Activated T-helper 1 cell treated with anti-CD3 and anti-CD28 coated beads, Interleukin-2, amount 50 U/mL, for 16 hours (primary cell): ENCODE measurements at places on chromosomes 1 and 21.

DNA sequence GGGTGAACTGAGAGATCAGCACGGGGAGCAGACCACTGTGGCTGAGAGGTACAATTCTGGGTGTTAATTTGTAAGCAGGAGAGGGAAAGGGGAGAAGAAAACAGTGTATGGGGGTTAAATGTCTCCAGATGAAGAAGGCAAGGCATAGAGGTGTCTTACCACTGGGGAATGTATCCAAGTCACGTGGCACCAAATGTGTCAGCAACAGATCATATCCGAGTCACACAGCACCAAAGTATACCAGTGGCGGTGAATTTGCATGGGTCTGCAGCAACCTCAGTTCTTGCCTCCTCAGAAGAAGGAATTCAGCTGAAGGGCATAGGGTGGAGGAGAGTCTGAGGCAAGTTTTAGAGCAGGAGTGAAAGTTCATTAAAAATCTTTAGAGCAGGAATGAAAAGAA lies 21.2 kb upstream of the SYCP1 start:
- DNase-seq = no peak

DNA sequence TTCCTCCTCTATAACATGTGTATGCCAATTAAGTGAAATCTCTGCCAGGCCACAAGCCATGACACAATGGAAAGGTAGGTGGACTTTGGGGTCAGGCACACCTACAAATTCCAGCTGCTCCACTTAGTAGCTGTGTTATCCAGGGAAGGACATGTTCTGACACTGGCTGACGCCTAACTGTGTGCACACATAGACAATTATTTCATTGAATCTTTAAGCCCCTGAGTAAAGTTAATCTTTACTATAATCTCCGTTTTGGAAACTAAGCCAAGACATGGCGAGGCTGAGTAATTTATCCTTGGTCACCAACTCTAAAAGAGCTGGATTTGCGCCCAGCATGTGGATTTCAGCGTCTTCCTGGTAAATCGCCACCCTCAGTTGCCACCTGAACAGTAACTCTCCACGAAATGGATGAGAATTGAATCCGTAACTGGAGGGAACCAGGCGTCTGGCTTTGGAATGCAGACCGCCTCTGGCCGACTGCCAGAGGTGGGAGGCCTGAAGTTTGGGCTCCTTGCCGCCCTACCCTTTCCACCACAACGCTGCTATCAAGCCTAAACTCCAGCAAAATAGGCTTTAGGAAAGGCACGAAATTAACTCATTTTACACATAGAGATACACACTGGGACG lies 888 bp upstream of the SNRPE start:
- no peak for DNase-seq

GRCh38 chr1:206470692-206471414 lies 577 bp downstream of the IKBKE start:
- DNase-seq = no peak

GRCh38 chr1:72526926-72527325 lies 244.6 kb upstream of the NEGR1 start:
- DNase-seq = no peak

GRCh38 chr21:38352536-38353219 lies 95.9 kb downstream of the KCNJ15 start:
- no peak for DNase-seq

GRCh38 chr1:181135437-181135731 lies 46.9 kb downstream of the IER5 start:
- no peak for DNase-seq

- DNase-seq = no peak
Observed at GRCh38 chr1:93851327-93851712, 27.7 kb downstream of the DNTTIP2 start.

DNA sequence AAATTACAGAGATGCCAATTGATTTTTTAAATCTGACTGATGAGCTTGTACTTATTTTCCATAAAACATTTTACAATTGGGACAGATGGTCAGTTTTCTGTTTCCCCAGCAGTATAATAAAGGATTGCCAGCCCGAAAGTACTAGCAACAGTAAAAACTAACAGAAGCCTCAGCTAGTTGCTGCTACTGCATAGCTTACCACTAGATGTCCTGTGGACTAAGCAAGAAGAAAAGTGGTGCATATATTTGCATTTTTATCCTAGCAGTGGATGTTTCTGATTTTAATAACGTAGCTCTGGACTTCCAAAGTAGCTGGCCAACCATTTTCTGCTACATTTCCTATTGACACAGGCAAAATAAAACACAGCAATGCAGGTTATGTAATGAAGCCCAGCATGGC lies 241.5 kb downstream of the BARHL2 start:
- DNase-seq = no peak

- DNase-seq = no peak
Observed at GRCh38 chr1:173190101-173190936, 16.8 kb downstream of the TNFSF4 start.

- no peak for DNase-seq
Observed at GRCh38 chr1:61190618-61191432, 108.5 kb downstream of the NFIA start.

- no peak for DNase-seq
Observed at GRCh38 chr1:231442735-231443134, 20.6 kb upstream of the EGLN1 start.

DNA sequence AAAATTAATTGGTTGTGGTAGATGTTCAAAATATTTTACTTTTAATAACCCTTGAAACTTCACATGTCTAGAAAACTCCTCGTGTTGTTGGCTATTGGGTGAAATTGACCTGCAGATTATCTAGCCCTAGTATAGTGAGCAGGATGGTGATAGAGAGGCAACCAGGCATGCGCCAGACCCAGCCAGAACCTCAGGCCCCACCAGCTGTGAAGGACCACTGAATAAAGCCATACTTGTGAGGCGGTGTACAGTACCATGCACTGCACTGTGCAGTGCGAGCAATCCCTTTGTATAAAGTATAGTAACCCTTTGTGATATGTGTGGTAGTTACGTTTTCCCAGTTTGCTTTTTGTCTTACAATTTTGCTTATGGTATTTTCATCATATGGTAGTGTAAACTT lies 8.5 kb downstream of the TTF2 start:
- no peak for DNase-seq

DNA sequence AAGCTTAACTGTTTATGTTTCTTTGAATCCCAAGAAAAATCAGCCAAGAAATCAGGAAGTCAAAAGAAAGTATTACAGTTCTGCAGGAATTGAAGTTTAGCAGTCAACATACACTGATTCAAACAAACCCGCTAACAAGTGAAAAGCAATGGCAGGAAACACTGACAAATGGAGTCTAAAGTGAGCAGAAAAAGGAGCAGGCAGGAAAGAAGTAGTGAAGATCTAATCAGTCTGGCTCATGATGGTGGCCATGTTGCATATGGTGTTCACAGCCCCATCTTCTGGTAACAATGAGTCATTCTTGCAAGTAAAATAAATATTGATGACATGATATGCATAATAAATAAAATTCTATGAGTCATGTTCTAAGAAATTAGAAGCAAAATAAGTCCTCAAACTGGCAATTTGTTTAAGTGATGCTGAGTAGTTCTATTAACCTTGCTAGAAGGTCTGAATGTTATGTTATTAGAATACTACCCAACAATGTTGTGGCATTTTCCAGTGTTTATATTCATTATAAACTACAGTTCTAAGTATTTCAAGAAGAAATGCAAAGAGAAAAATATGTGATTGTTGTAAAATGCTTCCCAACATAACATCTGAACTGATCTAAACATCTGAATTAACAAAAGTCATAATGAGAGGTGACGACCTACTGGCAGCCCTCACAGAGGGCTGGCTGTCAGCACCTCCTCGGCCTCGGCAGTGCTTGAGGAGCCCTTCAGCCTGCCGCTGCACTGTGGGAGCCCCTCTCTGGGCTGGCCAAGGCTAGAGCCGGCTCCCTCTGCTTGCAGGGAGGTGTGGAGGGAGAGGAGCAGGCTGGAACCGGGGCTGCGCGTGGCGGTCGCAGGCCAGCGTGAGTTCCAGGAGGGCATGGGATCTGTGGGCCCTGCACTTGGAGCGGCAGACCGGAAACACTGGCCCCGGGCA lies 5.7 kb upstream of the ACBD6 start:
- DNase-seq = no peak

- no peak for DNase-seq
Observed at GRCh38 chr1:152761609-152762213, 3.9 kb downstream of the KPRP start.

DNA sequence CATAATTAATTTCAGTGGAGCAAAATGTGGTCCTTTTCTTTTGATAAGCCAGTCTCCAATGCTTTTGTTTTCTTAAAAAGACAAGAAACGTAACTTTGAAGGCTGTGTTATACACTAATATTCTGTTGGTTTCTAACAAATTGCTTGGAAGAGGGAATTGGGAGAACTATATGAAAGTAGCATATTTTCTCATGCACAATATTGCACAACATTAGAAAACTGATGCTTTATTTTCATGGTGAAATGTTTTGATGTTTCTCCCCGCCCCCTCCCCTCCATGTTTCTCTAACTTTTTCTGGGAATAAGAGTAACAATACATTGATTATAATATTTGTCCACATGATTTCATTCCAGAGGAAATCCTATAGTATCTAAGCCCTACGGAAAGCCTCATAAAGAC lies 115.4 kb downstream of the OLFML2B start:
- no peak for DNase-seq

DNA sequence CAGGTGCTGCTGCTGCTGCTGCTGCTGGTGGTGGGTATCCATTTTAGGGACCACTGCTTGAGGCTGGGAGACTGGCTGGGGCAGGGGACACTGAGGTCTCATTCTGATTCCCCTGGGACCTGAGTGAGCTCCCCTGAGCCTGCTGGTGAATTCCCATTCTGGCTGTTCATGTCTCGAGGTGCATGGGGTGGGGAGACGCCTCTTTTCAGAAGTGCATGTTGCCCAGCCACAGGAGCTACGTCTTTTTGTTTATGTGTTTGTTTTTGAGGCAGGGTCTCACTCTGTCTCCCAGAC lies 133.4 kb downstream of the RHOU start:
- no peak for DNase-seq
